Fibroblast of lung (primary cell): ENCODE measurements at places on chromosomes 13 and 19. TPM values are rescaled to one million over a fixed set of nuclear protein-coding genes. Genes with fewer than 3 reads are reported as not detected.
A peak's percentile ranks its signal among the peaks of the same experiment; 100 is the strongest.

FEM1A gene
- total RNA-seq: 9.5 and 10.1 TPM in 2 replicates

ZNF506 gene
- total RNA-seq: 11.0 and 16.5 TPM in 2 replicates

DNA sequence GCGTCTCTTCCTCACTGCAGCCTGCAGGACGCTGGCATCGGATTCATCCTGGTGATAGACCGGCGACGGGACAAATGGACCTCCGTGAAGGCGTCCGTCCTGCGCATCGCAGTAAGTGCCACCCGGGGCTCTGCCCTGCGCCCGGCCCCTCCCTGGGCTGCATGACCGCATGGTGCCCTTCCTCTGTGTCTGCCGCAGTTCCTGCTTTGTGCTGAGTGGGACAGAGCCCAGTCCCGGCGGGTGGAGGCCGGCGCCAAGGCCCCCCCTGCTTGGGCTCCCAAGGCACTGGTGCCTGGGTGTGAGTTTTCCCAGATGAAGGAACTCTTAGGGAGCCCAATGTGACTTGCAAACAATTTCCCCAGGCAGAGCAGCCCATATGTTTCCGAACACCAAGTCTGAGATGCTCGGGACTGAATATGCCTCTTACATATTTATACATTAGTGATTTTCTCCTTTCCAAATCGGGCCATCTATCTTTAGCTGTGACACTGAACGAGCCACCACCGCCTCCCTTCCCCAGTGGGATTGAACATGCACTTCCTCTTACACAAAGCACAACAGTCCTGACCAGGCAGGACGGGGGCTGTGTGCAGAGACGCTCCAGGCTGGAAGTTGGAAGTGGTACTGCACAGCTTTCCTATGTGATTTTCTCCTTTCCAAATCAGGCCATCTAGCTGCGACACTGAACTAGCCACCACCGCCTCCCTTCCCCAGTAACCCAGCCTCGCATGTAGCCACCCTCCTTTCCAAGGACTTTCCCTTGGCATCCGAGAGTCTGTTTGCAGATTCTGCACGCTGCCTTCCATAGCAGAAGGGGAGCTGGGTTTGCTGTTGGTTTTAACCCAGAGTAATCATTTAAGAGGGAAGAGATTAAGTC is 60.1 kb upstream of the F7 start:
- no peaks in the 10 kb centered on the region for H3K4me1 ChIP-seq
- H3K27ac ChIP-seq: no peak overlapping the region
- no peak for DNase-seq
- no peak overlapping the region for H3K4me3 ChIP-seq

GRCh38 chr13:91372911-91373310 is 25.4 kb downstream of the MIR17HG start:
- DNase-seq: no peak
- peaks cover 2% of the 10 kb centered on the region for H3K4me1 ChIP-seq
- no peaks in the 10 kb centered on the region for H3K36me3 ChIP-seq
- no peak overlapping the region for H3K27ac ChIP-seq
- no peak overlapping the region for H3K4me3 ChIP-seq

DNA sequence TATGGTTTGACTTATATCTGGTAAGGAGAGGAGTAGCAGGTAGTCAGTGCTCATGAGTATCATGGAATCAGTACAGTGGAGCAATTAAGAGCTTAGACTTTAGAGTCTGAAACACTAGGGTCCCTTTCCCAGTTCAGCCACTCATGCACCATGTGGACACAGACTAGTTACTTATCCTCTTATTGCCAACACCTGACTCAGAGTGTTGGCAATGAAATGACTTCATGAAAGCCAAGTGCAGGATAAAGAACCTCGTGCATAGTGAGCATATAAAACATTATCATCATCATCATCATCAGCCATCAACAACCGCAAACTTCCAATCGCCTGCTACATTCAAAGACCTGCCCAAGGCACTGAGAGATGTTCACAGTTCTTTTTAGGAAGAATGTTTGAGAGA is 164.2 kb downstream of the FOXO1 start:
- no peak overlapping the region for H3K4me3 ChIP-seq
- DNase-seq: peak; percentile 71
- no peaks in the 10 kb centered on the region for H3K27me3 ChIP-seq
- no peaks in the 10 kb centered on the region for H3K36me3 ChIP-seq
